ENCODE measurements at places on chromosomes 2 and 18.

DNA sequence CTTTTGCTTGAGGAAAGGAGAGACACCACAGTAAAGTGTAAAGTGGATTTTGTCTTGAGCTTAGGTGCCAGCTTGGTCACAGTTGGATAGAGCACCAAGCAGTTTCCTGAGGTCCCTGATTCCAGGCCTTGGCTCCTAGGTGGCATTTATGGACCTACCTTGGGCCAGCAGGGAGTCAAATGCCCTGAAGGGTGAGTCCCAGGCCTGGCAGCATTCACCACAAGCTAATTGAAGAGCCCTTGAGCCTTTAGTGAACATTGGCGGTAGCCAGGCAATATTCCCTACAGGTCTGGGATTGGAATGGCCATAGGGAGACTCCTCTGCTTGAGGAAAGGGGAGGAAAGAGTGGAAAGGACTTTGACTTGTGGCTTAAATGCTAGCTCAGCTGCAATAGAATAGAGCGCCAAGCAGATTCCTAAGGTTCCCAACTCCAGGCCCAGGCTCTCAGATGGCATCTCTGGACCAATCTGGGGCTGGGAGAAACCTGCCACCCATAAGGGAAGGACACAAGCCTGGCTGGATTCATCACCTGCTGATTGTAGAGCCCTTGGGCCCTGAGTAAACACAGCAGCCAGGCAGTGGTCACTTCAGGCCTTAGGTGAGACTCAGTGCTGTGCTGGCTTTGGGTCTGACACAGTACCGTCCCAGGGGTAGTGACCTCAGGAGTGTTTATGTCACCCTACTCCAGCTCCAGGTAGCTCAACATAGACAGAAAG is 137.5 kb upstream of the OTOS start:
- no peak for DNase-seq

DNA sequence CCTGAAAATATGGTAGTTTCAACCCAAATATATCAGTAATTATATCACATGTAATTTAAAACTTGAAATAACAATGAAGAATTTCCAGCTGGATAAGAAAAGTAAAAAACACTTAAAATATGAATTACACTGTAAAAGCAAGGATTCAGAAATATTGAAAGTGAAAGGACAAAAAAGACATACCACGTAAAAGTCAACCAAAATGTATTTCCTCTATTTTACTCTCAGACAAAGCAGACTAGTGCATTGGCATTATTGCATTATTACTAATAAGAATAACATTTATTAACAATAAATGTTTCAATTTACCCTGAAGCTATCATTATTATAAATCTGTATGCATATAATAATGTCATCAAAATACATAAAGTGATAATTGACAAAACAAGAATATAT is 445.1 kb upstream of the TRIB2 start:
- DNase-seq: no peak

GRCh38 chr2:33307659-33308270 is 168.7 kb upstream of the RASGRP3 start:
- no peak for DNase-seq

DNA sequence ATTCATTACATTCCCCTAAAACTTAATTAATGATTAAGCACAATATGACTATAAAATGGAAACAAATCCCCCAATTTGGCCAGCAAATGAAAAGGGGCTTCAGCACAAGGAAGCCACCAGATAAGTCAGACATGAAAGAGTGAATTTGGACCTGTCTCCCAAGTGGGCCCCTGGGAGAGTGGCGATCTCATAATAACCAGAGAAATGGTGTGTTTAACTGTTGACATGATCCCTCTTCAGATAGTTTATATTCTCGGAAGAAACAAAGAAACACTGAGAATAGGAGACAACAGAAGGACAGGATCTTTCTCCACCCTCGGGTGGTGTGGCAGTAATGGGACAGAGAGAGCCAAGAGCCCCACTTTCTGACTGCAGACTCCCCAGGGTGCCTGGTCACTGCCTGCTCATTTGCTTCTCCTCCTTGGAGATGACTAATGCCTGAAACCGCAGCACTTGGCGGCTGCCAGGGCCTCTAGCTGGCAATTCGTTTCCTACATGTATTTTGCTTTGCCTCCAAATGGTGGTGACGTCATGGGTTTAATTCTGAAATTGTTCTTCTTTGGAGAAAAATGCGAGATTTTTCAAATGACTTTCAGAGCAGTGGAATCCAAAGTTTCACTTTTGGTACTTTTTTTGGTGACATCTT is 46.4 kb upstream of the SPP2 start:
- no peak for DNase-seq

DNA sequence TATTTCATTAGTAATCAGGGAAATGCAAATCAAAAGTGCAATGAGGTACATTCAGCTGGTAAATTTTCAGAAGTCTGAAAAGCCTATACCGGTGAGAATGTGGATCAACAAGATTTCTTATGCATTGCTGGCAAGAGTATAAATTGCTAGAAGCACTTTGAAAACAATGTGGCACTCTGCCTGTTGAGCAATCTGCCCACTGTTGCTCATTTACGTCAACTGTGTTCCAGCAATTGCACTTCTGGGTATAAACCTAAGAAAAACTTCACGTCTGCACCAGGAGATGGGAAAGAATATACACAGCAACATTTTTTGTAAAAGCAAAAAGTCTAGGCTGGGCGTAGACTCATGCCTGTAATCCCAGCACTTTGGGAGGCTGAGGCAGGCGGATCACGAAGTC is 40.8 kb downstream of the MTERF4 start:
- DNase-seq: no peak

- no peak for DNase-seq
Measured at GRCh38 chr2:105104208-105104731, 66.4 kb downstream of the MRPS9 start.

- DNase-seq: peak; percentile 52
Measured at GRCh38 chr2:201130524-201131186, 14.7 kb downstream of the CFLAR start.

Data from stimulated activated CD4-positive, alpha-beta T cell treated with anti-CD3 and anti-CD28 coated beads, Interleukin-4, amount 100 ng/mL, for 24 hours (primary cell).